Cardiac muscle cell (in vitro differentiated cells and primary cell): ENCODE measurements at places on chromosomes 3 and 15.

DNA sequence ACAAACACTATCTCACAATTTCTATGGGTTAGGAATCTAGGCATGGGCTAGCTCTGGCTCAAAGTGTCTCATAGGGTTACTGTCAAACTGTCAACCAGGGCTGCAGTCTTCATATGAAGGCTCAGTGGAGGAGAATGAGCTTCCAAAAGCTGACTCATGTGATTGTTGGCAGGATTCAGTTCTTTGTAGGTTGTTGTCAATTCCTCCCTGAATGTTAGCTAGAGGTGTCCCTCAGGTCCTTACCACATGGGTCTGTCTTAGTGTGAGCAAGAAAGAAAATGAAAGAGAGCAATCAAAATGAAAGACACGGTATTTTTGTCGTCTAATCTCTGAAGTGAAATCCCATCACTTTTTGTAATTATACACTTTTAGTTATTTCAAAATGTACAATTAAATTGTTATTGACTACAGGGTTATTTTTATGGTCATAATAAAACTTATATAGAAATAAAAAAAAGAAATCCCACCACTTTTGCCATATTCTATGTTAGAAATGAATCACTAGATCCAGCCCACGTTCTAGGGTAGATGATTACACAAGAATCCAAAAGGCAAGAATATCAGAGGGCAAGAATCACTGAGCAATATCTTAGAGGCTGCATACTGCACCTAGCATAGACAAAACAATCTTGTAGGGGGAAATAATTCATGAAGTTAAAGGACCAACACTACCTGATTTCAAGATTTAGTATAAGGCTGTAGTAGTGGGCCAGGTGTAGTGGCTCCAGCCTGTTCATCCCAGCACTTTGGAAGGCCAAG, 8.4 kb downstream of the ACSBG1 start:
- no peaks in the 10 kb centered on the region for H3K27me3 ChIP-seq
- no peak for DNase-seq
- no peaks in the 10 kb centered on the region for H3K36me3 ChIP-seq
- no peak overlapping the region for H3K4me3 ChIP-seq
- H3K27ac ChIP-seq = no peak overlapping the region
- H3K4me1 ChIP-seq = peaks cover 12% of the 10 kb centered on the region

DNA sequence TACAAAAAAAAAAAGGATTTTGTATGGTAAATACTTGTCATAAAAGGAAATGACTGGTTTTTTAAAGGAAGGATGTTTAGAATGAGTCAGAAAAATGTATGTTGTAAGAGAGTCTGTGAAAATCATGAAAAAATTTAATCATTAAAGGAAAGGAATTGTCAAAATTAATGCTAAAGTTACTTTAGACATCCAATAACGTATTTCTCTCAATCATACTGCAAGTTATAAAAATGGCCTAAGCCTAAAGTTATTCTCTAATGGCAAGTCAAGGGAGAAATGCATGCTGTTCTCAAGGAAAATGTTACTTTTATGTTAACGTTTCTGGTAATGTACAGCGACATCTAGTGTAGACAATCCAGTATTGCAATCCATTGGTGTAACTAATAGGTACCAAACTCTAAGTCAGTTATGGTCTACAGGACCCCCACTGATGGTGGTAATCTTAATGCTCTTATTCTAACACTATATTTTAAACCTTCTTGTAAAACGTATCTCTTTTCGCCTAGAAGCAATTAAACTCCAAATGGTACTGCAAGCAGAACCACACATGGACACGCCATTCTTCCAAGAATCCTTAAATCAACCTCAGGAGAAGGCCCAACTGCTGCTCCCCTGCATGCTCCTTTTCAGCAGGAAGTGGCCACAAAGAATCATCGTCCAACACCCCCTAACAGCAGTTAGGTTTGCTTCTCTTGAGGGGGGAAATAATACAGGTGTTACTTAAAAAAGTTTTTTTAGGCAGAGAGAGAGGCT, 35.2 kb downstream of the NCEH1 start:
- peak overlapping the region; percentile 82 for H3K27ac ChIP-seq
- no peak overlapping the region for H3K4me3 ChIP-seq
- no peaks in the 10 kb centered on the region for H3K36me3 ChIP-seq
- DNase-seq = peak; percentile 64

DNA sequence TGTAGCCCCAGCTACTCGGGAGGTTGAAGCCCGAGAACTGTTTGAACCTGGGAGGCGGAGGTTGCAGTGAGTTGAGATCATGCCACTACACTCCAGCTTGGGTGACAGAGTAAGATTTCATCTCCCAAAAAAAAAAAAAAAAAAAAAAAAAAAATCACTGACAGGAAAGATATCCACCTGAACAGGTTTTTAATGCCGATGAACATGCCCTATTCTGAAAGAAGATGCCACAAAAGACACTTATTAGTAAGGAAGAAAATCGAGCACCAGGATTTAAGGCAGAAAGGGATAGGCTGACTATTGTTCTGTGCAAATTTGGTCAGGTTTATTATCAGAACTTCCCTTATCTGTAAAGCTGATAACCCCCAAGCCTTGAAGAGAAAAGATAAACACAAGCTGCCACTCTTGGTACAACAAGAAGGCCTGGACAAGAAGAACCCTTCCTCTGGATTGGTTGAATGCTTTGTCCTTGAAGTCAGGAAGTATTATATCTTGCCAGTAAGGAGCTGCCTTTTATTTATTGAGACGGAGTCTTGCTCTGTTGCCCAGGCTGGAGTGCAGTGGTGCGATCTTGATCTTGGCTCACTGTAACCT, 2.7 kb upstream of the PARP16 start:
- H3K4me1 ChIP-seq = peaks cover 8% of the 10 kb centered on the region
- no peak overlapping the region for H3K4me3 ChIP-seq
- no peak for DNase-seq
- no peak overlapping the region for H3K27ac ChIP-seq

DNA sequence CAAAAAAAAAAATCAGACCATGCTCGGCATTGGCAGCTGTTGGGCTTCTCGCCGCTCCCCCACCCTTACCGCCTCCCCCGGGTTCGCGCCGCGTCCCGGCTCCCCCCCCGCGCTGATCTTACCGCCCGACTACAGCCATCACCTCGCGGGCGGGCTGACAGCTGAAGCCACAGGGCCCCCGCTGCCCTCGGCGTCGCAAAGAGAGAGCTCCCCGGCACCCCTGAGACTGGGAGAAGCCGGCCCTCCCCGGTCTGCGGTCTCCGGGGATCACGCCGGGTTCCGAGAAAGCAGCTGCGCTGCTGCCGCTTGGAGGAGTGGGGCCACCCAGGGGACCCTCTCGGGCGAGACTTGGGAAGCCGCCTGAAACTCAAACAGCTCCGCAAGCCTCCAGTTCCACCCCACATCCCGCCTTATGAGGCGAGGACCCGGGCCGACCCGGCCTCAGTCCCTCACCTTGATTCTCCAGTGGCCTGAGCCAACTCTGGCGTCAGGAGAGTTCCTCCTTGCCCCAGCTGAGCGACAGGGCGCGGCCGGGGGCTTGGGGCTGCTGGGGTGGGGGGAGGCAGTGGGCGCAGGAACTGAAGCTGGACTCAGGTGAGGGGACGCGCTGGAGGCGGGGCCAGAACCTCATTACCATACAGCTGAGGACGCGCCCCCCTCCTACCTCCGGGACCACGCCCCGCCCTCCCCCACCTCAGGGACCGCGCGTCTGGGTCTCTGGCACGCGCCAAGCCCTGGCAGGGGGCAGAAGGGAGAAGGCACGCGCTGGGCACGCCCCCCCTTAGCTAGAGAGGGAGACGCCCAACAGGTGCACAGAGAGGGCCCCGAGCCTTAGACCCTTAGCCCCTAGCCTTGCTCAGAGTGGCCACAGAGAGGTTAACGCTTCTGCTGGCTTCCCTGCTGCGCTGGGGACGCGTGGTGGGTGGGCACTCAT, 1.0 kb upstream of the DLL4 start:
- H3K27me3 ChIP-seq = peaks cover 100% of the 10 kb centered on the region
- peak overlapping the region; percentile 41 for H3K4me3 ChIP-seq
- no peaks in the 10 kb centered on the region for H3K36me3 ChIP-seq
- H3K4me1 ChIP-seq = peaks cover 11% of the 10 kb centered on the region
- H3K27ac ChIP-seq = no peak overlapping the region

GRCh38 chr3:192861972-192862371, 55.7 kb downstream of the MB21D2 start:
- H3K27ac ChIP-seq = no peak overlapping the region
- no peaks in the 10 kb centered on the region for H3K4me1 ChIP-seq
- H3K27me3 ChIP-seq = no peaks in the 10 kb centered on the region
- no peak overlapping the region for H3K4me3 ChIP-seq
- no peak for DNase-seq

DNA sequence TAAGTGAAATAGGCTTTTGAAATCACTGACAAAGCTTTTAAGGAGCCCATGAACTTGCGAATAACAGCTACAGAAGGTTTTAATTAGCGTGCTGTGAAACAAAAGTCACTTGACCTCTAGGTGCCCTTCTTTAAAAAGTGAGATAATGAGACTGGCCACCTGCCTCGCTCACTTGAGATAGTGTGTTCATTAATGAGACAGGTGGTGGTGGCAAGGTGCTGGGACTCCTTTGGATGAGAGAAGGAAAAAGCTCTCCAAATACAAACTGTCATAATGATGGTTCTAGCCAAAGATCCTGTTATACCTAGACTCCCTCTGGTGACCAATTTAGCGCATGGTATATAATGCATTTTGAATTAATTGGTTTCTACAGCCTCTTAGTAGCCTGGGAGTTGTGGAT, 22.7 kb upstream of the IREB2 start:
- H3K4me1 ChIP-seq = no peaks in the 10 kb centered on the region
- H3K27me3 ChIP-seq = no peaks in the 10 kb centered on the region
- DNase-seq = peak; percentile 32

- no peaks in the 10 kb centered on the region for H3K27me3 ChIP-seq
- no peak overlapping the region for H3K4me3 ChIP-seq
- no peak overlapping the region for H3K27ac ChIP-seq
Measured at GRCh38 chr3:134149286-134149685, 101.4 kb downstream of the RYK start.

DNA sequence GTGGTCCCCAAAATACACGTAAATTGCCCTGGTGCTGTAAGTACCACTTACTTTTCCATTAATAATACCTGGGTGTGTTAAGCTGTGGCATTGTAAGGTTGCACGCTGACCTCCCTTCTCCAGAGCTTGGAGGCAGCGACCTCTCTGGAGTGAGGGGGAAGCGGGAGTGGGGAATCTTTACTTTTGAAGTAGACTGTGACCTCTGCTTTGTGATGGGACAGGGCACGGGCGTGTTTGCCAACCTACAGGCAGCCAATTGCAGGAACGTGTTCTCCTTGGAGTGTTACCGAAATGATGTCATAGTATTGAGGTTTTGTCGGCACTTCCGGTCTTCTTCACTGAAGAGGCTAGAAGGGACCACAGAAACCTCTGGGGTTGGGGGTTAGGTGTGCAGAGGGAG, 227.3 kb upstream of the C2CD4B start:
- DNase-seq = peak; percentile 37
- no peak overlapping the region for H3K27ac ChIP-seq
- H3K4me1 ChIP-seq = peaks cover 7% of the 10 kb centered on the region
- peak overlapping the region; percentile 94 for H3K4me3 ChIP-seq

DNA sequence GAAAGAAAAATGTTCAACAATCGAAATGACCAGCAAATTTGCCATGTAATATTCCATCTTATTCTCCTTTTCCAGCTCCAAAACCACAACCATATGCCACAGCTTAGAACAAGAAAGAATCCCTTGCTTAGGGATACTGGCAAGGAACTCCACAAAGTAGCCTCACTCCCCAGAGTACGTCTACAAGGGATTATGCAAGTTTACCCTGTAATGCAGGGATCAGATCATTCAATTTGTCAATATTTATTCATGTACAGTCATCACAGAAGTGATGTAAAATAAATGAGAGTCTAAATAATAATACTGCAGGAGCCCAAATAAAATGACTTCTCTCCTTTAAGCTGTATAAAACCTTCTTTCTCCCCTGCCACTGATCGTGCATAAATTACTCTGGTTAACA, 23.5 kb upstream of the MYO1E start:
- no peaks in the 10 kb centered on the region for H3K27me3 ChIP-seq
- H3K4me1 ChIP-seq = no peaks in the 10 kb centered on the region
- no peaks in the 10 kb centered on the region for H3K36me3 ChIP-seq
- no peak for DNase-seq
- H3K27ac ChIP-seq = no peak overlapping the region

DNA sequence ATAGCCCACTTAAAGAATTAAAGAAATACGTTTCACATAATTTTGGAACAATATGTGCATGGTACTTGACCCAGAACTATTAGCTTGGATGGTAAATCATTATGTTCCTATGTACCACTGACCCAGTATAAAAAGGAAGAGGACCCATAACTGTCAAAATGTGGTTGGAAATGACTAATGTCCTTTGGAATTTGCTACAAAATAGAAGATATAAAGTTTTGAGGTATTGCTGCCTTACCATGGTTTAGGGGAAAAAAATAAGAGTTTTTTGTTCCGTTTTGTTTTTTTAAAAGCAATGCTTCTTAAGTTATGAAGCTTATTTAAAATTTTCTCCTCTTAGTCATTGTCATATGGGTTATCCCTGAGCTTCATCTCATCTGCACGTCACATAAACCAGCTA, 15.8 kb upstream of the TFDP2 start:
- peaks cover 7% of the 10 kb centered on the region for H3K4me1 ChIP-seq
- peaks cover 5% of the 10 kb centered on the region for H3K36me3 ChIP-seq
